ENCODE measurements at places on chromosomes 3 and 15. TPM values are rescaled to one million over a fixed set of nuclear protein-coding genes. Genes with fewer than 3 reads are reported as not detected.

DNA sequence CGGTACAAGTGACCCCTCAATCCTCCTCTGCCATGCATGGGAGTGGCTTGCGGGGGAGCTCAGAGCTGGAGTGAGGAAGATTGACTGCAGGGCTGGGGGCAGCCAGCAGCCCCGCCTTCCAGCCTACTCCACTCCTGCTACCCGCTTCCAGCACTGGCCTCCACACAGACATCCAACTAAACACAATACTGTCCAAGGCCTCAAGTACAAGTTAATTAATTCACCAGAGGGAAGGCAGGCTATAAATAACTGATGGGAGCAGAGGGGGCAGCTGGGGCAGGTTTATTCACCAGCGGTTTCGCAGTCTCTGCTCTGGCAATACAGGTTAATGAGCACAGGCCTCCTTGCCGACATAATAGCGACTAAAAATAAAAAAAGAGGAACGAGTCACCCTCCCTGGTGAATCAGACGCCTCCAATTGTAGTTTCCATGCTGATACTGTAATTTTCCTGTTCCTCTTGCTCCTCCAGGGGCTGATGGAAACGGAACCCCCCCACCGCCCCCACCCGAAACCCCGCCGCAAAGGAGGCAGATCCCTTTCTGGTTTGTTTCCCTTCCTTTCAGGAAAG is 166.4 kb upstream of the TLE3 start:
- no peak for DNase-seq

- DNase-seq: no peak
Measured at GRCh38 chr15:26875476-26875850, 8.6 kb downstream of the GABRA5 start.

DNA sequence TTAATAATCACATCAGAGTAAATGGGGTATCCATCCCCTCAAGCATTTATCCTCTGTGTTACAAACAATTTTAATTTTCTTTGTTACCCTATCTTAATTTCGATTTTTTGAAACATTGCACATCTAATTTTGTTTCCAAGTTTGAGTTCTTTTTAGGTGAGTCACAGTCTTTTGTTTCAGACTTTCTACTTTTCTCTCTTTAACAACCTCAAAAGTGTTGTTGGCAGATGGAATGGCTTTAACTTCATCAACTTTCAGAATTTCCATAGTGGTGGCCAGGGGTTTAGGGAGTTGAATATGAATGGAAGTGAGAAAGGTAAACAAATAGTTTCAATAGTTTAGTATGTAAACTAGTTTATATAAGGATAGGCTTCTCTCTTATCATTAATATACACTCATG is 223.0 kb upstream of the MLF1 start:
- DNase-seq: no peak

Gene INSYN1
- total RNA-seq: 121 TPM

Gene DNAH12
- total RNA-seq: 0.16 TPM

Measured in left ventricle myocardium inferior (tissue), 1 donor.